ENCODE measurements at places on chromosomes 2 and 18.

DNA sequence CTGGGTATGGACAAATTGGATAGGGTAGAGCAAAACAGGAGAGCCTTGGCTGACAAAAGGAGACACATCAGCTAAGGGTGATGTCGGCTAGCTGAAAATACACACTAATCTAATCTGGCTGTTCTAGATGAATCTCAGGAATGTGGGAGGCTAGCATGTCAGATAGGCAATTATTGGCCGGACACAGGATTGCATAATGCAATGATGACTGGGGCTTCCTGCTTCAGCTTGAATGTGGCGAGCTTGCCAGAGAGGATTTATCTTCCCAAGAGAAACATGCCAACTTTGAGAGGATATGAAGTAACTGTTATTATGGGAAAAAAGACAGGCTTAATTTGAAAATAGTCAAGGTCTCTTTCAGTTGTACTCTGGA, 102.4 kb downstream of the TRIB2 start:
- peak; percentile 100 for DNase-seq

DNA sequence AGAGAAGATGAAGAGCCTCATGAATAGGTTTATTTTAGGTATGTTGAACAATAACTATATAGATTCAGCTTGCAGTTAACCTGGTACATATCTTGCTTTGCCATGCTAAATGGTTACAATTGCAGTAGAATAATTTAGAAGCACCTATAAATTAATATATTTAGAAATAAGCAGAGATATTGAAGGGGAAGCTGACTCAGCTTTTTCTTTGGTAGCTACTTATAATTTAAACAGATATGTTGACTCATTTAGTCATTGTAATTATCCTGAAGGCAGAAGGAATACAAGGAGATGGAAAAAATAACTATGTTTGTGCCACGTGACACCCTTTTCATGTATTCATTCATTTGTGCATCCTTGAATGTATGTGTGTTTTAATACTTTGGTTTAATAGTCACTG, 755.5 kb downstream of the SUCLG1 start:
- no peak for DNase-seq

- DNase-seq, result no peak
Observed at GRCh38 chr2:156649596-156649995, 213.4 kb downstream of the GPD2 start.

GRCh38 chr18:48455555-48456478, 46.6 kb upstream of the ZBTB7C start:
- DNase-seq, result peak; percentile 91

- no peak for DNase-seq
Observed at GRCh38 chr2:162994718-162995117, 156.2 kb upstream of the KCNH7 start.

- DNase-seq, result no peak
Observed at GRCh38 chr2:10012963-10013461, 30.3 kb upstream of the KLF11 start.

- DNase-seq, result no peak
Observed at GRCh38 chr2:24762518-24762917, 30.7 kb downstream of the PTRHD1 start.

DNA sequence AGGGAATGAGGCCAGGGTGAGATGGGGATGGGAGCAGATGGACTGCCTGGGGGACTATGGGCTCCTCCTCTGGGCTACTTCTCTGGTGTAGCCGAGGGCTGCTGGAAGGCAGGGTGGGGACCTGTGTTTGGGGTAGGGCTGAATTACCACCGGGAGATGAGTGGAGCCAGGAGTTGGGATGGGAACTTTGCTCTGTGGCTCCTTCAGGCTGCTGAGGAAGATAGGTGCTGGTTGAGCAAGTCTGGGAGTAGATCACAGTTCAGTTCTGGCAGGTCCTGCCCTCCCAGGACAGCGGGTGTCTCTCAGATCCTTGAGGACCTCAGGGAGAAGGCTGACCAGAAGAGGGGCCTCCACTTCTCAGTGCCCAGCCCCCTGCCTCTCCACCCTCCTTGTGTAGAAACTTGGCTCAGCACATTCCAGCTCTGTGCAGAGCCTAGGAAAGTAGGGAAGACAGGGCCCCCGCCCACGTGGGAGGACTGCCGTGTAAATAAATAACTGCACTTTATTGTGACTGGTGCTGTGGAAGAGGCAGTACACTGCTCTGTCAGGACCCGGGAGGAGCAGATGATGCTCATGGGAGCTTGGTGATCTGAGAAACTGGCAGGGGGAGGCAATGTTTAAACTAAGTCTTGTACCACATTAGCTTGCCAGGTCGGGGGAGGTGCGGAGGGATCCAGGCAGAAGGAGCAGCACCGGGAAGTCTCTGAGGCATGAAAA, 15.3 kb downstream of the TET3 start:
- DNase-seq, result peak; percentile 58

GRCh38 chr2:42598656-42599055, 30.2 kb downstream of the MTA3 start:
- no peak for DNase-seq

DNA sequence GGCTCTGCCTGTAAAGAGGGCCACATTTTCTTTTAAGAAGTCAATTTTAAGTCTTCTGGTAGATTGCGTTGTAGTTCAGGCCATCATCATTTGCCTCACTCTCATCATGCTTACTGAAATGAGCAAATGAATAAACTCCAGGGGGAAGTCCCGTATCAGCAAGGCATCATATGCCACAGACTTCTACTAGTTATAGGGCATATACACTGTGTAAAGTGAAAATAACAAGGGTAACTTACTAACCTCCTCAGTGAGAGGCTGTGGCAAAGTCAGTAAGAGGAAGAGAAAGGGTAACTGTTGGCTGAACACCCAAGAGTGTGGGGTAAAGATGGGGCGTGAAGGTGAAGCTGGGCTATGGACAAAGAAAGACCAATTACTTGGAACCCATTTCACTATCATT, 456.2 kb downstream of the SPAG16 start:
- DNase-seq, result no peak

DNA sequence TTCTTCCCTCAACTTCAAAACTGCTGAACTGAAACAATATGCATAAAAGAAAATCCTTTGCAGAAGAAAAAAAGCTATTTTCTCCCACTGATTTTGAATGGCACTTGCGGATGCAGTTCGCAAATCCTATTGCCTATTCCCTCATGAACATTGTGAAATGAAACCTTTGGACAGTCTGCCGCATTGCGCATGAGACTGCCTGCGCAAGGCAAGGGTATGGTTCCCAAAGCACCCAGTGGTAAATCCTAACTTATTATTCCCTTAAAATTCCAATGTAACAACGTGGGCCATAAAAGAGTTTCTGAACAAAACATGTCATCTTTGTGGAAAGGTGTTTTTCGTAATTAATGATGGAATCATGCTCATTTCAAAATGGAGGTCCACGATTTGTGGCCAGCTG, 8.4 kb downstream of the HOXD8 start:
- no peak for DNase-seq

DNA sequence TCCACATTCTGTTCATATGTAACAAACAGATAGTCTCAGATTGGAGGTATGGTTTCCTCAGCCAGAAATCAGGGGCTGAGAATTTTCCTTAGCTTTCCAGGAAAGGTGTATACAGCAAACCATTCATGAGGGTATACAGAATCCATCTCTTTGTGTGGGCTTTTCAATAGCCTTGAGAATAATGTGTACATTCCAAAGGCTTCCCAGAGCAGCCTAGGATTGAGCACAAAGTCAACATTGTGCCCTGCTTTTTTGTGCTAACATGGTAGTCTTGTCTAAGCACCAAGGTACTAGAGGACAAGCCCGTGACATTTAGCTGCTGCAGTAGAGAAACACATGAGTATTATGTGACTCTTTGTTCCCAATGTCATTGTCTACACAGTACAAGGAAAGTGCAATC, 322.1 kb upstream of the TANK start:
- DNase-seq, result no peak

GRCh38 chr2:212193056-212193455, 345.5 kb downstream of the ERBB4 start:
- DNase-seq, result no peak

- DNase-seq, result peak; percentile 47
Observed at GRCh38 chr2:98507891-98508708, 63.4 kb downstream of the INPP4A start.

- DNase-seq, result no peak
Observed at GRCh38 chr2:71822463-71822862, 325.2 kb downstream of the CYP26B1 start.

DNA sequence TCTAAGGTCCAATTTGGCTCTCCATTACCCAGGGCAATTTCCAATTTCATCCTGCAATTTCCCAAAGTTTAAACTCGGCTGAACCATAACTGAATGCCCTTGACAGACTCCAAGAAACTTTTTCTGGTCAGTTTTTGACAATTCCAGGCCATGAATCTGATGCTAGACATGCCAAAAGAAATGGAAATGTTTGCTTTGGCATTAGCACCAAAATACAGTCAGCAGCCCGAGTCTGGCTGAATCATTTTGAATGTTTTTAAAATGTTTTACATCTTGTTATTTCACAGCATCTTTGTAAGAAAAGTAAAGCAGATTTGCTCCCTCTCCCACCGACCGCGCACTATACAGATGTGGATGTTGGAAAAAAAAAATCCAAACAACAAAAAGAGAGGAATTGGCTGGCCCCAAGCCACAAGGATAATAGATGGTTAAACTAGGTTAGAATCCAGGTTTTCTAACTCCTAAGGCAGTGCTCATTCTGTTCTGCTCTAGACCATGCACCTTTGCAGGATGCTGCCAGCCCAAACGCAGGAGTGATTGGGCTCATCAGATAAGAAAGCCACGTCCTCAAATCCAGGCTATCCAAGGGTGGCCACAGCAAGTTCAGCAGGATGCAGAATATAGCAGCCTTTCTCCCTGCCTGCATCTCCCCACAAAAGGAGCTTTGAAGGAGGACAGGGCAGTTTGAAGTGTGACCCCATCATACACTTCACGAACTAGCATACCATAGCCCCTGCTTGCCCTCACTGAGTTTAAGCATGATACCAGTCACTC, 167.5 kb downstream of the ALK start:
- peak; percentile 78 for DNase-seq

DNA sequence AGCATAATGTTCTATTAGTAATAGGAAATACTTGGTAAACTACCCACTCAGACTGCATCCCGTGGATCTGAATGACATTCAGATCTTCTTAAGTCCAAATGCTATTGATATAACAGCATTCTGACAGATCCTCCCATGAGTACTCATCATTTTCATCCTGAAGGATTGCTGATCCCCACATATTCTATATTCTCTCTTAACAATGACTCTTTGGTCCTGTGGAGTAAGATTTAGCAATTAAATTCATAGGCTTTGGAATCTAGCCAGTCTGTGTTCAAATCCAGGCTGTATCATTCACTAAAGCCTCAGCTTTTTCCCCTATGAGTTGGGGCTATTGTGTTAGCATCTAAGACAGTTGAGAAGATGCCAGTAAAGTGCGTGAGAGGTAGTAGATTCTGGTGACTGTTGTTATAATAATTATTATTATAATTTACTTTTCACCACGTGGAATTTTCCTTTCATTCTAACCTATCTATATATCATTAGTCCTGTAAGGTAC, 591.3 kb upstream of the SYT4 start:
- no peak for DNase-seq

- DNase-seq, result no peak
Observed at GRCh38 chr18:26657631-26658581, 109.6 kb upstream of the KCTD1 start.

DNA sequence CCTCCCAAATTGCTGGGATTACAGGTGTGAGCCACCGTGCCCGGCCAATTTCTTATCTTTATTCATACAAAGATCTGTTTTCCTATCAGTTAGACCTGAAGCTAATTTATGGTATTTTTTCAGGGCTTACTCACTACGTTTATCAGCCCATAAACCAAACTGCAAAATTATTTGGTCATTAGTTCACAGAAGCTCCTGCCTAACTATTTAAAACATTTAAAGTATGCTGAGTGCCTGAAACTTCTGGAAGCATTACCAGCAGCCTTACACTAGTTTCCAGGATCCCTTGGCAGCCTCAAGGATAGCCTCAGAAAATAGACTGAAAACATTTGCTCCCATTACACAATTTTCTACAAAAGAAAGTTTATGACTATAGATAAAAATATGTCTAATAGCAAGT, 68.8 kb downstream of the GALNT13 start:
- DNase-seq, result peak; percentile 13

DNA sequence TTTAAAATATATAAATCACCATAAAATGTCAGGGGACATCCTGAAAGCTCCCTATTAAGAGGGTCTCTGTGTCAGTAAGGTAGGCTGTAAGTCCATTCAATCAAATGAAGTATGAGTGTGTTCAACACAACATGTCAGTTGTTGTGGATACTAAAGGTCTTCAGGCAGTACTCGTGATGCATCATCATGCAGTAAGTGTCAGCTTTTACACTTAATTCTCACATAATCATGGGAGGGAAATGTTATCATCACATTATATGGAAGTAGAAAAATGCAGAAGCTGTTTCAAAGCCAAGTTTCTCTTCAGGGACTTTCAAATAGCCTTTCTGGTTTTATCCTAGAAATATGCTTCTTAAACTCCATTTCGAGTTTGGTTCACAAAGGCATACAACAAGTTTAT, 477.1 kb upstream of the ID2 start:
- peak; percentile 9 for DNase-seq

DNA sequence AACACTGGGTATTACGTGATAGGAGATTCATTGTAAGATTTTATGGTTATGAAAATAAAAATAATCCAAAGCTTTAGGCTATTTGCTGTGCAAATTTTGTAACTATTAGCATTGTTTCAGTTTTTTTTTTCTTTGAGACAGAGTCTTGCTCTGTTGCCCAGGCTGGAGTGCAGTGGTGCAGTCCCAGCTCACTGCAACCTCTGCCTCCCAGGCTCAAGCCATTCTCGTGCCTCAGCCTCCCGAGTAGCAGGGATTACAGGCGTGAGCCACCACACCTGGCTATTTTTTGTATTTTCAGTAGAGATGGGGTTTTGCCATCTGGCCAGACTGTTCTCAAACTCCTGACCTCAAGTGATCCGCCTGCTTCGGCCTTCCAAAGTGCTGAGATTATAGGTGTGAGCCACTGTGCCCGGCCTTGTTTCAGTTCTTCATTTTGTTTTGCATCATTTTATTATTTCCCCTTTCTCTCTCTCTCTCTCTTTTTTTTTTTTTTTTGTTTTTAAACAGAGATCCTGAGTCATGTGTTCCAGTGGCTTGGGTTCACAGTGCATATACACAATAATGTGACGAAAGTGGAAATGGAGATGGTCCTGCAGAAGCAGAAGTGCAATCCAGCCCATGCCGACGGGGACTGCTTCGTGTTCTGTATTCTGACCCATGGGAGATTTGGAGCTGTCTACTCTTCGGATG, 25.8 kb downstream of the CASP10 start:
- DNase-seq, result no peak

GRCh38 chr18:3710712-3711301, 260.8 kb downstream of the TGIF1 start:
- DNase-seq, result no peak

GRCh38 chr2:89833780-89834117, 1142.3 kb downstream of the RPIA start:
- peak; percentile 48 for DNase-seq

DNA sequence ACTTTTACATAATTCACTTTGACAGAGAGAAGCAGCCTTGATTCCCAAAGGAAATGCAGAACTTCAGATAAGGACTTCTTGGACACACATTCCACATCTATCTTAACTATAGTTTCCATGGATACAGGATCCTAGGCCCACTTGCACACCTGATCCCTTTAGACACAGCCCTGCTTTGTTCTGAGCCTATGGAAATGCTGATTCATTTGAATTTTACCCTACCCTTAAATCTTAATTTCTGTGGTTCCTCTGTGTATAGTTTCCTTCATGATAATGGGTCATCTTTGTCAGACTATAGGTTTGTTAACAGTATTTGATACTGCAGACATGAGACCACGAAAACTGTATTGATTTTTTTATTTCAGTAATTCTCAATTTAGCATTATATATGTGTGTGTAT, 77.4 kb downstream of the ACTR3 start:
- peak; percentile 30 for DNase-seq
